Activated effector memory CD4-positive, alpha-beta T cell treated with Interleukin-2 at 50 U/mL for 16 hours (primary cell): ENCODE measurements at places on chromosomes 1 and 21.

DNA sequence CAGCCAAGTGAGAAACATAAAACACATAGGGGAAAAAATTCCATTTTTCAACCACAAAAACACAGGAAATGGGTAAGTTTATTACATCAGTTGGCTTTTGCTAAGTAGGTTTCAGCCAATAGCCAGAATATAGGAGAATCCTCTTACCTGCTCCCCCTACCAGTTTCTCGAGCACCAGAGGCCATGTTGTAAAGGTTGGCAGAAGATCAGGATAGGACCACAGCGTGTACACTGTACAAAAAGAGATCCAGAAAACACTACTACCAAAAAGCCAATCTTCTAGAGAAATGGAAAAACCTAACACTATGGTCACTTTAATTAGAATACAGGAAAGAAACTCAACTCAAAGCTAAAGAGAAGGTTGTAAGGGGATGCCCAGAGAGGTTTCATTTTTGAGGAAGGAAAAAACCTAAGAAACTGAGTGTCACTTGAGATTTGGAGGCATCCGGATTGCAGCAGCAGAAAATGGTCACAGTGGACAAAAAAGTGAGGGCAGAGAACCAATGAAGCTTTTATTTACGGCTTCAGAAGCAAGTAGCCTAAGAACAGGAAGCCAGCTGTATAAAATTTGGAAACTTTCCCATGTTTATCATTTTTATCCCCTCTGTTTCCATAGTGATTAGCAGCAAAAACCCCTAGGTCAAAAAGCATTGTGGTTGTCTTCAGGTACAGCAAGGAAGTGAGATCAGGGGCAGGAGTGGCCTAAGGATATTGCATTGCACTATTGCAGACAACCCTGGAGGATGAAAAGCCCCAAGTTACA lies 2.9 kb downstream of the EIF2D start:
- DNase-seq, result no peak

DNA sequence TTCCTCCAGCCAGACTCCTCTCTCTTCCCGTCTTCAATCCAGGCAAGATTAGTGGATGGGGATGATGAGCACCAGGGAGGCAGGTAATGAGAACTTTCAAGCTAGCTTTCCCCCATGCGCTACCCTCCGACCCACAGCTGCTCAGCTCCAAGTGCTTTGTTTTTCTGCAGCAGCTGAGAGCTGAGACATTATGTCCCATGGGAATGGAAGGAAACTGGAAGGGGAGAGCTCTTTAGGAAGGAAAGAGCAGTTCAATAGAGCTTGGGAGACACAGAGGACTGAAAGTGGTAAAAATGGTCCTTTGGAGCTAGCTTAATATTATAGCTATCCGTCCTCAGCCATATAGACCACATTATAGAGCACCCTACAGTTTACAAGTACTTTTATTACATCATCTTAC lies 39.8 kb downstream of the RAB3B start:
- no peak for DNase-seq

DNA sequence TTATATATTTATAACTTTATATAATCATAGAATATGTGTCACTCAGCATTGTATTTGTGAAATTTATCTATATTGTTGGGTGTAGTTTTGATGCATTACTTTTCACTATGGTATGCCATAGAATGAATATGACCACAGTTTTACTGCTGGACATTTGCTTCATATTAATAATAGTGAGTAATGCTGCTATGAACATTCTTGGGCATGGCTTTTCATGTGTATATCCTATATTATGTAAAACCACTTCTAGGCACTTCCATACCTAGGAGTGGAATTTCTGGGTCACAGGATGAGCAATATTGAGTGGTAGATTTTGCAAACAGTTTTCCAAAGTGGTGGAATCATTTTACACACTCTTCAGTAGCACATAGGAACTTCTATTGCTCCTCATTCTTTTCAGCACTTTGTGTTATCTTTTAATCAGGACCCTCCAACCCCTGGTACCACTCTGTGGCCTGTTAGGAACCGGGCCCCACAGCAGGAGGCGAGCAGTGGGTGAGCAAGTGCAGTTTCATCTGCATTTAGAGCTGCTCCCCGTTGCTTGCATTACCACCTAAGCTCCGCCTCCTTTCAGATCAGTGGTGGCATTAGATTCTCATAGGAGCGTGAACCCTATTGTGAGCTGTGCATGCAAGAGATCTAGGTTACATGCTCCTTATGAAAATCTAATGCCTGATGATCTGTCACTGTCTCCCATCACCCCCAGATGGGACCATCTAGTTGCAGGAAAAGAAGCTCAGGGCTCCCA lies 56.0 kb upstream of the CNIH3 start:
- no peak for DNase-seq

DNA sequence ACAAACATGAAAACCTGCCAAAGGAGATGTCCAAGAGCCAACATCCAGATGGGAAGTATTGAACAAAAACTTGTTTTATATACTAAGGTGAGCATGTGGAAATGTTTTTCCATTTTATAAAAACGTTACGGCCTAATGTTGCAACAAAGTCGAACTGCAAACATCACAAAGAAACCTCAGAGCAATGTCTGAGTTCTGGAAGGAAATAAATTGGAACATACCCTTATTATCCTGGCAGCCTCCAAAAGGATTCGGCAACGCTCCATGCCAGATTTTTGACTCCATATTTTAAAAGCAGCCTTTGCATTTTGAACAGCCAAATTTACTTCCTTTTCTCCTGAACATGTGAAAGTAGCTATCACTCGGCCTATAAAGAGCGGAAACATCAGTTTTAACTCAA lies 3.3 kb downstream of the ALDH9A1 start:
- DNase-seq, result no peak

- no peak for DNase-seq
Observed at GRCh38 chr1:160467576-160467975, 55.5 kb downstream of the SLAMF6 start.

DNA sequence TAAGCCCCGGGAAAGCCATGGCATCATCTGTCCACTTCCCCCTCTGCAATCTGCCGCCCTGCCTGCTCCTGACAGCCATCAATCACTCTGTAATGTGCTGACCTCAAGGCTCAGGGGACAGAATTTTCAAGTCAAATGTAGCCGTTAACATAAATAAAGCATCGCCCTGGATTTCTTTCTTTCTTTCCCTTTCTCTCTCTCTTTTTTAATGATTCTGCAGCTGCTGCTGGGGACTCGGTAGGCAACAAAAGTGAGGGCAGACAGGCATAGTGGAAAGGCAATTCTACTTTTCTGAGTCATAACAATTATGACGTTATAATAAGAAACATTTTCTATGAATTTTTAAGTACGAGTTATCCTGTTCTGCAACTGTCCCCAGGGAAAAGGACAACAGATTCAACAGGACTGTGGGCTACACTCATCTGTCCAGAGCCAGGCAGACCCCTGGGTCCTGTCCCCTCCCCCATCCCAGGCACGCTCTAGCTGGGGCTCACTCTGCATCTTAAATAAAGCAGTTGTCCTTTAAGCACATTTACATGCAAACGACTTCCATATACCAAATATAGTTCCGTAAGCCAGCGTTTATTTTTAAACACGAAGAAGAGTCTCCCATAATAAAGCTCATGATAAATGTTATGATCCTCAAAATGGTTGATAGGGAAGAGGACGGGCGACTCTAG lies 78.7 kb downstream of the SSBP3 start:
- no peak for DNase-seq

GRCh38 chr1:44524655-44525500 lies 119.8 kb downstream of the RNF220 start:
- no peak for DNase-seq

DNA sequence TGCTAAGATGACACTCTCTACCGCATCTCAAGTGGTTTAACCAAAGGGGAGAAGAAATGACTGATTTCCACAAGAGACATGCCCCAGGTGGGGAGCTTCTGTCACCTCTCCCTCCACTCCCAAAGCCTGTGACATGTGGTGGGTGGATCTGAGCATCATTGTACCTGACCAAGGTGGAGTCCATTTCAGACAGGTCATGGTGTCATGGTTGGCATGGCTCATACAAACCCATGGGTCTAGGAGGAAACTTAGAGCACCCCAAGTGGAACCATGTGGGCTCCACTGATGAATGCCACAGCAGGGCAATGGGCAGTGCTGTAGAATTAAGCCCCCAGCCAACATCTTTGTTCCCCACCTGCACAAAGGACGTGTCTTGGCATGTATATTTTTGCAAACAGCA lies 131.5 kb upstream of the EDN2 start:
- DNase-seq, result no peak

DNA sequence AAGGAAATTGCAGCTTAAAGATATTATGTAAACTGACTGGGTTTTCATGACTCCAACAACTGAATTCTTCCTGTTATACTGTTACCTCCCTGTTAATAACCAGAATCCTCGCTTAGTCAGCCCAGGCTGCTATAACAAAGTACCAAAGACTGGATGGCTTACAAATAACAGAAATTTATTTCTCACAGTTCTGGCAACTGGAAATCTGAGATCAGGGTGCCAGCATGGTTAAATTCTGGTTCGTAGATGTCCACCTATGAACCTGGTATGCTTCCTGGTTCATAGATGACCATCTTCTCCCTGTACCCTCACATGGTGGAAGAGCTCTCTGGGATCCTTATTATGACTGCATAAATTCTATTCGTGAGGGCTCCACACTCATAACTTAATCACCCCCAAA lies 8.1 kb upstream of the TCHHL1 start:
- no peak for DNase-seq

DNA sequence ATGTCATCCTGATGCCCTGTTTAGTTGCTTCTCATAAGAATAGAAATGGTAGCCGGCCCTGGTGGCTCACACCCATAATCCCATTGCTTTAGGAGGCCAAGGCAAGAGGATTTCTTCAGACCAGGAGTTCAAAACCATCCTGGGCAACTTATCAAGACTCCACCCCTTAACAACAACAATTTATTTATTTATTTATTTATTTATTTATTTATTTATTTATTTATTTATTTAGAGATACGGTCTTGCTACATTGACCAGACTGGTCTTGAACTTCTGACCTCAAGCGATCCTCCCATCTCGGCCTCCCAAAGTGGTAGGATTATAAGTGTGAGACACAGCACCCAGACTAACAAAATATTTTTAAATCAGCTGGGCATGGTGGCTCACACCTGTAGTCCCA lies 4.0 kb downstream of the MT1HL1 start:
- no peak for DNase-seq

DNA sequence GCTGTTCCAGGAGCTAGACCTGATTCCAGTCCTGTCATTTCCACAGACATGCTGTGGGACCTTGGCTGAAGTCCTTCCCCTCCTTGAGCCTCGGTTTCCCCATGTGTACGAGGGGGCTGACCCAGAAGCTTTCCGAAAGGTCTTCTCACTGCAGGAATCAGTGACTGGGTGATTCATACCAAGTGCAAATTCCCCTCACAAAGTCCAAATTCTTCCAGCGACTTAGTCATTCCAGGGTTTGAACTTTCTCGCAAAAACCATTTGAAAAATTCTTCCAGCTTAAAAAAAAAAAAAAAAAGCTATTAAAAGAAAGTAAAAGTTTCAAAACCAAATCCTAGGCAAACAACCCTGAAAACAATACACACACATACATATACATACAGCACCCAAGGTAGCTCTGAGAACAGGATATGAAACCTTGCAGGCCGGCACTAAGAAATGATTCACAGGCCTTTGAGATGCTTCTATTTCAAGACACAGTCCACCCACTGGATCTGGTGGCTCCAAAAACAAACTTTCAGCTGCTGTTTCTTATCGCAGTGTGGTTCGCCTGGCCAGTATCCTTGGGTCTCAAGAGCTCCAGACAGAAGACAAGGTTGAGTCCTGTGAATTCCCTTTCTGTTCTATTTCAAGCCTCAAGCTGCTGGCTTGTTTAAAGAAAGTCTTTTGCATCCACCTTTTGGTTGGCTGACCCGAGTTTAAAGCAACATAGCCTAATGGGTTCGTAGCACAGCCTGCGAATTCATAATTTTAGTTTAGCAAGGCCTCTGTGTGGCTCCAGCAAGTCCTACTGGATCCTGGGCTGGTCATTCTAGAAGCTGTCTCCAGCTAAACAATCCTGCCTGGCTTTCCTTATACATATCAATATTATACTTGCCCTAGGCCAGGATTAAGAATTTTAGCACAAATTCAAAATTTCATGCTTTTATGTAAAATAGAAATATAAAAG lies 18.0 kb upstream of the ID3 start:
- DNase-seq, result no peak

DNA sequence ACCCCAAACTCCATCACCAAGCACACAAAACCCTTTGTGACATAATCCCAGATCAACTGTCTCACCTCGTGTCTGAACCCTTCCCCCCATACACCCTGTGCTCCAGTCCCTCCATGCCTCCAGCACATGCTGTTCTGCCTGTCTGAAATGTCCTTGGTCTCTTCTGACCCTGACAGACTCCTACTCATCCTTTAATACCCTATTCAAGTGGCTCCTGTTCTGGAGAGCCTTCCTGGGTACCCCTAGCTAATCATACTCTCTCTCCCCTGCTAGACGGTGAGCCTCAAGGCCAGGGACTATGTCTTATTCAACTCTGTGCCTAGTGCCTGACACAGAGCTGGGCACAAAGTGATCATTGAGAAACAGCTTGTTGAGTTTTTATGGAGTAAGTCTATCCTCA lies 125.0 kb downstream of the LACTBL1 start:
- no peak for DNase-seq

DNA sequence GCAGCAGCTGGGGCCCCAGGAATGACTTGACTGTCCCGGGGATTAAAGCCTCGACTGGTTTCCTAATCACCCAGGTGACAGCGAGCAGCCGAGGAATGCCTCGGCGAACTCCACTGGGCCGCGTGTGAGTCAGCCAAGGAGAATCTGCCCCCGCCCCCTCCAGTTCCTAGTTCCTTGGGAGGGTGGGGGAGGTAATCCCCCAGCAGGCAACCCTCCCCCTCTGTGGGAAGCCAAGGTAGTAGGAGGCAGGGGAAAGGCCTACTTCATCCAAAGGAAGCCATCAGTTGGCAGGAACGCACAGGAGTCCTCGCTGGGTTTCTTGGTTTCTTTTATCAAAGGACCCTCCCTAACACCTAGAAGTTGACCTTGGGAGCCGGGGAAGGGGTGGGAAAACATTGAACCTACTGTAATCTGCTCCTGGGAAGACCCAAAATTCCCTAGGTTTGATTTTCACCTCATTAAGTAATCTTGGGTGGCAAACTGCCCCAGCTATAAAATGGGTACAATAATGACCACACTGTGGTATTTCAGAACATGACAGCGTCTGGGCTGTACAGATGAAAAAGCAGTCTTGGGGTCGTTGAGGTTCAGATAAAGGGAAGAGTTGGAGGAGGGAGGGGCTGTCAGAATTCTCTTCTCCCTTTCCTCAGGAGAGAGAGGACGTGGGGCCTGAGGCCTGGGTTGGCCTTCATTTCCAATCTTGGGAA lies 1.4 kb downstream of the TENT5B start:
- DNase-seq, result no peak

GRCh38 chr1:236604905-236605806 lies 840 bp upstream of the HEATR1 start:
- no peak for DNase-seq

GRCh38 chr1:179785031-179785431 lies 41.9 kb downstream of the FAM163A start:
- DNase-seq, result no peak

DNA sequence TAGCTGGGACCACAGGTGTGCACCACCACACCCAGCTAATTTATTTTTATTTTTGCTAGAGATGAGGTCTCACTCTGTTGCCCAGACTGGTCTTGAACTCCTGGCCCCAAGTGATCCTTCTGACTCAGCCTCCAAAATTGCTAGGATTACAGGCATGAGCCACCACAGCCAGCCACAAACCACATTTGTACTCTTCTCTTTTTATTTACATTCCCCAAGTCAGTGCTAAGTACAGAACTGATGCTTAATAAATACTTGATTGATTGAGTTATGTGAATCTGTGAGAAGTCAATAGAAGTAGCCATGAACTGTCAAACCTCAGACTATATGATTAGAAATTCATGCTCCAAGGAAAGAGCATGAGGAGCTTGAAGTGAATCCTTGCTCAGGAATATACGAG lies 48.5 kb upstream of the S1PR1 start:
- no peak for DNase-seq
